ENCODE measurements at places on chromosomes 6 and 20.
A peak's percentile ranks its signal among the peaks of the same experiment; 100 is the strongest.

DNA sequence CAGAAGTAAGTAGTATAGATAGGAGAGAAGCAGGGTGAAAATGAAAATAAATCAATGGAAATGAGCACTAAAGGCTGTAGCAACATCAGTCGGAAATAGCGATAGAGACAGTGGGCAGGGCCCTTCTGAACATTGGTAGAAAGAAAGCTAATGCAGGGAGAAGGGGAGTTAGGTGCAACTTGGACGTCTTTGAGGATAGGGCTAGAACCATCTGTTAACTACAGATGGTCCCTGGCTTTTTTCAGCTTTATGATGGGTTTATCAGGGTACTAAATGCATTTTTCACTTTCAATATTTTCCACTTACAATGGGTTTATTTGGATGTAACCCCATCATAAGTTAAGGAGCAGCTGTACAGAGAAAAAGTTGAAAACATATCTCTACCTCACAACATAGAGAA, 72.8 kb upstream of the CNR1 start:
- DNase-seq: no peak

DNA sequence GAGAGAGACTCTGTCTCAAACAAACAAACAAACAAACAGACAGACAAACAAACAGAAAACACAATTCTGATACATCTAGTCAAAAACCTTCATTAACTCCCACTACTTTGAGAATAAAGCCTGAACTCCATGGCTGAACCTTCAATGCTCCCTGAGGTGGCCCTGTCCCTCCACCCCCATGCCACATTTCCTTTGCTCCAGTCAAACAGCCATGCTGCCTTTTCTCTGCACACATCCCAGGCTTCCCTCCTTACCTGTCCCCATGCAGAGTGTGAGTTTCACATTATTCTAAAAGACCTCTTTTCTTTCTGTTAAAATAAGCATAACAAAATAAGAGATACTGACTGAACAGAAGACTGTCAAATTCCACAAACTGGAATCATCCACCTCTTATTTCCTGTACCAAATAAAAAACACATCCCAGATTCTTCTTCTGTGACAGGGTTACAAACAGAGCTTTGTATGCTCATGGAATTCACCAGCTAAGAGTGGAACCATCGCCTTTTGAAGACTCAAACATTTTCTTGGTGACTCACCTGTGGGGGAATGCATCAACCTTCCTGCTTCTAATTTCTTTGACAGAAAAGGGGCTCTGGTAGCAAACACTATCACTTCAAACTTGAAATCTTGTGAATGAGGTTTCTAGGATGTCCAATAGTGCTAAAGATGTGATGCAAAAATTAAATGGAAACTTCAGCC, 71.0 kb upstream of the SLC22A16 start:
- no peak for DNase-seq

GRCh38 chr6:6176586-6177228, 143.8 kb downstream of the F13A1 start:
- no peak for DNase-seq

DNA sequence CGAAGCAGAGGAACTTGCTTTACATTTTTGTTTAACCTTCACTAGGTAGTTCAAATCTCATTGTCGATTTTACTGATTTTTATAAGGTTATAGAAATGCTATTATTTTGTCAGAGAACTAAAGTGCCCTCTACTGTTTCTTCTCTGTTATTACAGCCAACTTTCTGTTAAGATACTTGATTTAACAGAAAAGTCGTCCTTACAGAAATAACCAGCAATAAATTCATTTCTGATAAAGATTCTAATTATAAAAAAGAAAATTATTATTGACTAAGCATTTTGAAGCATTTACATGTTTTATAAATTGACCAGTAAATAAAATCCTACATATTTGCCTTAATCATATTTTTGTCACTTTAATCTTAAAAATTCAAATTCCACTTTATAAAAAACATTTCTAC, 60.8 kb downstream of the OGFRL1 start:
- peak; percentile 63 for DNase-seq

DNA sequence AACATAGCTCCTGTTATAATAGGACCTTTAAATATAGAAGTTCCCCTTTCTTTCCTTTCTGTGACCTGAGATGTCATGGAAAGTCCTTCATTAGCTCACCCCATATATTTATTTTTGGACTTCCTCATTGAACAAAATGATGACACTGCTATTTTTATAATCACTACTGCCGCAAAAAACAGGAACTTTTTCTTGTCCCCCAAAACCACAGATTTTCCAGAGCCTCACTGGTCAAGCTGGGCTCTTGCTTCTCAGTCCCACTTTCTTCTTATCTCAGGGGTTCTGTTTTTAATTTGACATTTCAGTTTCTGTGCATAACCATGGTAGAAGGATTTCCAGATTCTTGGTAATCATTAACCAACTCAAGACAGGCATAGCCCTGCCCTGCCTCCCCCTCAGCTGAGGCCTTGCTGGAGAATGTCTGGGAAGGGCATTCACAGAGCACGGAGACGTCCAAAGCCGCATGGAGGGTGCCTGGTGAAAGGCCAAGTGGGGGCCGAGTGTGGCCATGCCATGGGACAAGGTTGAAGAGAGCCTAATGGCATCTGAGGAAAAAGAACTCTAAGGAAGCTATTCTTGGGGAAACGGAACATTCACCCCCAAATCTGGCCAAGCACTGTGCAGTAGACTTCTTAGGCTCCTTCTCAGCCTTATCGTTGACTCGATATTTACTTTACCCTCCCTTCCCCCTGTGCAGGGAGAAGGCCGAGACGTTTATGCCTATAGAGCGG, 73.7 kb downstream of the EDN1 start:
- DNase-seq: no peak

DNA sequence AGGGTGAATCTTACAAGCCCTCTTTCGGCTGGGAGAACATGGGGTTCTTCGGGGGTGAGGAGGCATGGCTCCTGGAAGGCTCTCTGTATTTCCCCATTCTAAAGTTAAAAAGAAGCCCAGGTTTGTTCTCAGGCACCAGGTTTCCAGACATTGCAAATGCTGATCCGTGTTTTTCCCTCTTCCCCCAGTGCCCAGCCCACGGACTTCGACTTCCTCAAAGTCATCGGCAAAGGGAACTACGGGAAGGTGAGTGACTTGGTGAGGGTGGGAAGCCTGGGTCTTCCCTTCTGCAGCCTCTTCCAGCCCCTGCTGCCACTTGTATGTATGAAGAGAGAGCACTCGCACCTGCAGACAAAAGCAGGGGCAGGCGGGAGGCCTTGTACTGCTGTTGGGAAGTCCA, 8.7 kb downstream of the SGK2 start:
- DNase-seq: no peak

DNA sequence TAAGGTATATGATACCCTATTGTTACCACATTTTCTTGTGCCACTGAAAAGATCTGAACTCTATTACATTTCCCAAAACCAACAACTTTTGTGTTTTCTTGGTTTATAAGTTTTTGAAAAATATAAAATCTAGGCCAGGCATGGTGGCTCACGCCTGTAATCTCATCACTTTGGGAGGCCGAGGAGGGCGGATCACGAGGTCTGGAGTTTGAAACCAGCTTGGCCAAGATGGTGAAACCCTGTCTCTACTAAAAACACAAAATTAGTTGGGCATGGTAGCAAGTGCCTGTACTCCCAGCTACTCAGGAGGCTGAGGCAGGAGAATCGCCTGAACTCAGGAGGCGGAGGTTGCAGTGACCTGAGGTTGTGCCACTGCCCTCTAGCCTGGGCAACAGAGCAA, 34.3 kb downstream of the SAMHD1 start:
- DNase-seq: no peak

DNA sequence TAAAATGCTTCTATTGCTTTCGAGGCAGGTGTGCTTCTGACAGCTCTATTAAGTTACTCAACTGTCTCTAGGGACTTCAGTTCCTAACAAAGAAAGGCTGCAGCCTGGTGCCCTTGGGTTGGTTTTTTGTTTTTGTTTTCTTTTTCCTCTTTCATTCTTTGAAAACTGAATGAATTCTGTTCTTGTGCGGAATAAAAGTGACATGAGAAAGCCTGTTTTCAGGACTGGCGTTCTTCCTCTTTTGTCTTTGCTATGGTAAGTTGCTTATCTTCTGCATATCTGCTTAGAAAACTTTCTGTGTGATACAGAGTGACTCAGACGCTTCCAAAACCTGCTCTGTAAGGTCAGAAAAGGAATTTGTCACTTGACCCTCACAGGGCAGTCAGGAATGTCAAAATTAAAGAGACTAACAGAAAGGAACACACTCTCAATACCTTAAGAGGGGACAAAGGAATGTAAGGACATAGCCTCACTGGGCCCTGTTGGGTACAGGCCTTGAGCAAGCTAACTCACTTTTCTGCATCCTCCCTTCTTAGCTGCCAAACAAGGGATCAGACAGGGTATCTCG, 56.2 kb upstream of the NHSL1 start:
- no peak for DNase-seq

DNA sequence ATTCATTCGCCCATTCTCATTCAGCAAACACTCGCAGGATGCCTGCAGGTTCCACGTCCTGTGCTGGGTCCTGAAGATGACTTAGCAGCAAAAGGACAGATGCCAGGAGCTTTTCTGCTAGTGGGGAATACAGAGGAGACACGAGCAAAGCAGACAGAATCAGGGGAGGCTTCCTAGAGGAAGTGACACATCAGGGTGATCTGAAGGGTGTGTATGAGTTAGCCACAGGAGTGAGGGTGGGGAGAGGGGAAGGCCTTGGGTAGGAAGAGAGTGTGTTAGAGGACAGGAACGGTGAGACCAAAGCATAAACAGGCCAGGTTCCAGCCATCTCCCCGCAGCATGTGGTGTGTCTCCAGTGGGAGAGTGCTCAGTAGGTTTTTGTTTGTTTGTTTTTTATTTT, 73.4 kb upstream of the GTSF1L start:
- no peak for DNase-seq

GRCh38 chr6:42963855-42964605, 3.5 kb downstream of the GNMT start:
- DNase-seq: no peak

- DNase-seq: no peak
Observed at GRCh38 chr6:47366335-47366890, 56.7 kb upstream of the TNFRSF21 start.

DNA sequence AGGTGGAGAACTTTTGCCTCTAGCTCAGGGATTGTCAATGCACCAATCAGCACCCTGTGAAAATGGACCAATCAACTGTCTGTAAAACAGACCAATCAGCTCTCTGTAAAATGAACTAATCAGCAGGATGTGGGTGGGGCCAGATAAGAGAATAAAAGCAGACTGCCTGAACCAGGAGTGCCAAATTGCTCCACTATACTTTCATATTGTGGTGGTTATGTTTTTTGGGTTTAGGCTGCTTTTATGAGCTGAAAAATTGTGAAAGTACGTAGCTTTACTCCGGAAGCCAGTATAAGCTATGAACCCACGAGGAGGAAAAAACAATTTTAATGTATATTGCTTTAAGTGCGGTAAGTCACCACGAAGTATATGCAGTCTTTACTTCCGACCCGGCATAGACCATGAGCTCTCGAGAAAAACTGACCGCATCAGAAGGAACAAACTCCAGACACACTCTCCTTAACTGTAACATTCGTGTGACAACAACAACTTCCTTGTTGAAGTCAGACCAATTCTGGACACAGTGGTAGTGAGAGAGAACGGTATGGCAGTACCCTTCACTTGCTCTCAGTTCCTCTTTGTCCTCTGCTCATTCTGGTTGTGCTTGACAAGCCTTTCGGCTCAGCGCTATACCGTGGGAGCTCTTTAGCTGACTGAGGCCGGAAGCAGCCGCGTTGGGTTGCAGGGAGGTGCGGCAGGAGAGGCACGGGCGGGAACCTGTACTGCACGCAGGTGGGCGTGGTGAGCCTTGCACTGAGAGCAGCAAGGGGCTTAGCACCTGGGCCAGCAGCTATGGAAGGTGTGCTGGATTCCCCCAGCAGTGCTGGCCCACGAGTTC, 81.9 kb upstream of the E2F3 start:
- no peak for DNase-seq

- no peak for DNase-seq
Observed at GRCh38 chr20:4233520-4233919, 218.2 kb upstream of the RNF24 start.

DNA sequence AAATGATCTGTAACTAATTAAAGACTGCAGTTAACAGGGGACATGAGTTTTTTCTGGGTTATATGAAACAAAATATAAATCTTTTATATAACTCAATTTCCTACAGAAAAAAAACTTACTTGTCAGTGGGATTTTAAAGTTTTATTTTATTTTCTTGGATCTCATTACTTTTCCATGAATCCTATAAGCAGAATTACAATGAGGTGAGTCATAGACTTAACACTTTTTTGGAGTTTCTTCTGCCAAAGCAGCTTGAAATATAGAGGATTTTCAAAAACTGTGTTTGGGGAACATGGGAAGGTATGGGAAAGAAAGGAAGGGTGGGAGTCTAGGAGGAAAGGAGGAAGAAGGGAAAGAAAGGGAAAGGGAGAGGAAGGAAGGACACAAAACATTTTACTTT, 130.7 kb downstream of the AIG1 start:
- DNase-seq: no peak
